ENCODE measurements at places on chromosomes 12 and 14.

DNA sequence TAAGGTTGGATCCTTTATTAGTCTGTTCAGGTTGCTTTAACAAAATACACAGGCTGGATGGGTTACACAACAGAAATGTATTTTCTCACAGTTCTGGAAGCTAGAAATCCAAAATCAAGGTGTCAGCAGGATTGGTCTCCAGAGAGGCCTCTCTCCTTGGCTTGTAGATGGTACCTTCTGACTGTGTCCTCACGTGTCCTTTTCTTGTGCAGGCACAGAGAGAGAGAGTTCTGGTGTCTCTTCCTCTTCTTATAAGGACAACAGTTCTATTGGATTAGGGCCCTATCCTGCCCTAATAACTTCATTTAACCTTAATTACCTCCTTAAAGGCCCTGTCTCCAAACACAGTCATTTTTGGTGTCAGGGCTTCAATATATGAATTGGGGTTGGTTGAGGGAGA, 4.6 kb upstream of the ANKRD33 start:
- DNase-seq, result no peak

DNA sequence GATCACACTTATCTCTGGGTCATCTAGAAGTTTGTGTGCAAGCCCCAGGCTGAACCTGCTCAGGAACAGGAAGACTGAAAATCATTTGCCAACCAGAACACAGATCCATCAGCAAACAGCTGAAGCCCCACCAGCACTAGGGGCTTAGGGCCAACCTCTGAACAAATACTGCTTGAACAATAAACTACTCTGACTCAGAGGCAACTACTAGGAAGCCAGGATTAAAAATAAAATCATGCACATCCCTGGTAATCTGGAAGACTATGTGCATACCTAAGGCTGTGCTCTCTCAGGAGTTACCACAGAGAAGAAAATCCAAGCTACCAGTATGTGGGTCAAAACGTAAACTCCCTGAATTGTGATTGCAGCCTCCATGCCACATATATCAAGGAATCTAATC, 15.9 kb downstream of the GALNT8 start:
- no peak for DNase-seq

DNA sequence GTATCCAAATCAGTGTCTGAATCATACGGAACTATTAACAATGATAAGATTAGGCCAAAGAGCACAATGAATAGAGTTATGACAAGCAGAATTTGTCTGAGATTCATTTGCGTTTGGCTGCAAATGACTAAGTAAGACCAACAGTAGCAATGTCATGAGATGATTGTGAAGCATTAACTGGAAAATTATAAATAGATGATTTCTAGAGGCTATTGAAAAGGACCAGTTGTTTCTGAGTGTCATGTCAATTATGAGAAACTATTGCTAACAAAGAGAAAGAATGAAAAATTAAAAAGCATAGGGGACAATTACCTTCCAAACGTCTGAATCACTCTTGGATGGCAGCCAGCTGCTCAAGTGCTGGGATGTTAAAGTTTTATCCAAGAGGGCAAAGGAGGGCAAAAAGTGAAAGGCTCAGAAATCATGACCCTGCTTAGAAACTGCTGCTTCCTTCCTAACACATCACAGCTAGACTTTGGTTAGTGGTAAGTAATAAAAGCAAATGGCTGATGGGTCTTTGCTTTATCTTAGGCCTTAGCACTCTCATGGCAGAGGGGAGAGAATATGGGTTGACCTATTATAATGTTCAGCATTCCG, 89.0 kb downstream of the AKAP6 start:
- no peak for DNase-seq

GRCh38 chr14:66009089-66009488, 477.1 kb upstream of the CCDC196 start:
- DNase-seq, result no peak

- no peak for DNase-seq
Observed at GRCh38 chr14:63795532-63795931, 57.3 kb upstream of the SYNE2 start.

GRCh38 chr14:85596562-85596961, 66.6 kb downstream of the FLRT2 start:
- no peak for DNase-seq

GRCh38 chr12:103272949-103273348, 222.8 kb downstream of the C12orf42 start:
- DNase-seq, result no peak

GRCh38 chr14:94305620-94306019, 12.6 kb upstream of the SERPINA10 start:
- no peak for DNase-seq

DNA sequence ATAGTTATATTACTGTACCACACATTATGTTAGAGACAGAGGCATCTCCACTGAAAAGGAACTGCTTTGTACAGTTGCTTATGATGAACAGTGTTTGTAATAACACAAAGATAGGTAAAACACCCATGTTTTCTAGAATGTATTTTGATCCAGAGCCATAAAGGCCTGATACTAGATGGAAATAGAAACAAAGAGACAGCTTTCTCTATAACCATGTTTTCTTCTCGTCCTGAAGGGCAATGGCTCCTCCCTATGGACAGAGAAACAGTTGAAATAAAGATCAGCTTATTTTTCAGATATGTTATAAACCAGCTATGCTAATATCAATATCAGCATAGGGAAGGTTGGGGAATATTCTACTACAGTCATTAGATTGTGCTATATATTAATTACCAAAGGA, 109.2 kb downstream of the ATXN7L3B start:
- DNase-seq, result no peak

- DNase-seq, result no peak
Observed at GRCh38 chr12:57612711-57613426, 1.6 kb downstream of the ARHGEF25 start.

- DNase-seq, result peak; percentile 7
Observed at GRCh38 chr14:67704484-67705089, 2.9 kb downstream of the RDH12 start.

- no peak for DNase-seq
Observed at GRCh38 chr14:64159588-64159987, 134.6 kb downstream of the ESR2 start.

DNA sequence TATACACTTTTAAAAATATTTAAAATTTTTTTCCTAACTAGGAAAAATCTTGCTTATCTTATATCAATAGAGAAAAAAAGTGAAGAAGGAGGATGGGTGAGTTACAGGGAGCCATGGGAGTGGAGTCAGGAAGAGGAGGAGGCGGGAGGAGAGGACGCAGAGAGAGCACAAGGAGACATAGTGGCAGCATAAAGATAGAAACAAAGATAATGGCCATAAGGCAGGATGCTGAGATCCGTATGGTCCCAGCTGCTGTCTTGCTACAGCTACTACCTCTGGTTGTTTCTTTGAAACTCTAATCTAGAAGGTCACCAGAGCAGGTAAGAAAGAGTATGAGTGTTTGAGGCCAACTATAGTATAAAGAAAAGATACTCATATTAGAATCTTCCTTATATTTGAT, 2.6 kb upstream of the SOX5 start:
- DNase-seq, result no peak

- DNase-seq, result no peak
Observed at GRCh38 chr14:95088665-95089064, 68.7 kb downstream of the DICER1 start.

All from stimulated activated CD4-positive, alpha-beta T cell treated with anti-CD3 and anti-CD28 coated beads, Interleukin-15, amount 100 ng/mL, for 48 hours (primary cell).